Left renal cortex interstitium (tissue), 4 donors: ENCODE measurements at places on chromosomes 5 and 9.

DNA sequence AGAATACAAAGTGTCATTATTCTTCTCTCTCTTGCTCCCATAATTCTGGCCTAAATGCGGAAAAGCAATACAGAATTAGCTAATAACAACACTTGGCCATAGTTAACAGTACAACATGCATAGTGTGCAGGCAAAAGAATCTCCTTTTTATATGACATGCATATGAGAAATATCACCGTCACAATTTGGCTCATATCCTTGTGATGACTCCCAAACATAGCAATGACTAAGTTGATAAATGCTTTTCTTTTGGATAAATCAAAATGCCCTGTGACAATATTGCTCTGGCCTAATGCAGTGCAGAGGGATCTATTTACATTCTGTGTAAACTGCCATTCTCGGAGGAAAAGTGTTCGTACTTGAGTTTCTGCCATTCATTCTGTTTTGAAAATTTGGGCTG lies 121.9 kb upstream of the GHR start:
- no peak for DNase-seq

- no peak for DNase-seq
These were observed 4.1 kb downstream of the SUB1 start for GRCh38 chr5:32589416-32589815.

DNA sequence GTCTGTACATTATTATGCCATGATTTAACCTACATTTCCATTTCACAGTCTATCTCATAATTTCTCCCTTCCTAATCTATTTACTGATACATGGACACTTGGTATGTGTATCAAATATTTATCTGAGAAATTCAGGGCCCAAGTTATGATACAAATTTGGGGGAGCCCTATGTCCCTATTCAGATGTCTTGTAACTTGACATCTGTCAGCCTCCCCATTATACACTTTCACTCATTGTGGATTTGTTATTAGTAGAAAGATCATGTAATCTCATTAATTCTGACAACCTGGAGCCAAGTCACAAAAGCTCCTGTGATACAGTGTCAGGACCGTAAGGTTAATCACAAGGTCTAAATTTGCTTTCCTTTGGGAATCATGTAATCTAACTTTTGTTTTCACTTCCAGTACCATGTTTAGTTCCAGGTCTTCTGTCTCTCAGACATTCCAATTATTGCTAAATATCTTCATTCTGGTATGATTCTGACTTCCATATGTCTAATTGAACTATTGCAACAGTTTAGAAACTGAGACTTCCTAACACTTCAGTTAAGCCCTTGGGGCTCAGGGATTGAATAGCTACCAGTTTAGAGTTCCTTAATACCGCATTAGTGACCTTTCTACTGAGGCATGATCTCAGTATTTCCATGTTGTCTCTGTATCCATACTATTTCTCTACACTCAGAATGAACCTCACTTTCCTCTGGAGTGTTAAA lies 182.9 kb upstream of the NUDT12 start:
- no peak for DNase-seq

DNA sequence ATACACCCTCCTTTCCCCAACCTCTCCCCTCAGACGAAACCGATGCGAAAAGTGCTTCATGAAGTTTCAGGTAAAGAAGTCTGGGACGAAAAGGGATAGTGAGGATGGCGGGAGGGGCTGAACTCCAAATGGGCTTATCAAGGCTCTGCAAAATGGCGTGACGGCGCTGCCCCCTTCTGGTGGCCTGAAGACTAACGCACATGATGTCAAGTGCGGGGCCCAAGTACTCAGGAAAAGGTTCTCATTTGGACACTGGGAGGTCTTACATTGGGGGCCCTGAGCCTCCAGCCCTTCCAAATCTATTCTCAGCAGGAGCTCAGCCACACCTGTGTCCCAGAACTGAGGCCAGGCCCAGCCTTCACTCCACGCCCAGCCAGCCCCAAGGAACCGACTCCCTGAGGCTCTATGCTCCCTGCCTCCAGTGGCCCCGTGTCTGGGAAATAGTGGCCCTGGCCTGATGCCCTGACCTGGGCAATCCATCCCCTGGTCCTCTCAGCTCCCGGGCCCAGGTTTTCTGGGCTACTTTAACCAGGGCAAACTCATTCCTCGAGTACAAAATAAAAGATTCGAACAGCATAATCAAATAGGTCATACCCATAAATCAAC lies 119.9 kb downstream of the KCNIP1 start:
- no peak for DNase-seq

GRCh38 chr5:75654693-75655295 lies 43.5 kb downstream of the ANKDD1B start:
- no peak for DNase-seq

- no peak for DNase-seq
These were observed 184.7 kb upstream of the TRPM3 start for GRCh38 chr9:71306134-71306533.

GRCh38 chr9:16718296-16718695 lies 152.2 kb downstream of the BNC2 start:
- no peak for DNase-seq

DNA sequence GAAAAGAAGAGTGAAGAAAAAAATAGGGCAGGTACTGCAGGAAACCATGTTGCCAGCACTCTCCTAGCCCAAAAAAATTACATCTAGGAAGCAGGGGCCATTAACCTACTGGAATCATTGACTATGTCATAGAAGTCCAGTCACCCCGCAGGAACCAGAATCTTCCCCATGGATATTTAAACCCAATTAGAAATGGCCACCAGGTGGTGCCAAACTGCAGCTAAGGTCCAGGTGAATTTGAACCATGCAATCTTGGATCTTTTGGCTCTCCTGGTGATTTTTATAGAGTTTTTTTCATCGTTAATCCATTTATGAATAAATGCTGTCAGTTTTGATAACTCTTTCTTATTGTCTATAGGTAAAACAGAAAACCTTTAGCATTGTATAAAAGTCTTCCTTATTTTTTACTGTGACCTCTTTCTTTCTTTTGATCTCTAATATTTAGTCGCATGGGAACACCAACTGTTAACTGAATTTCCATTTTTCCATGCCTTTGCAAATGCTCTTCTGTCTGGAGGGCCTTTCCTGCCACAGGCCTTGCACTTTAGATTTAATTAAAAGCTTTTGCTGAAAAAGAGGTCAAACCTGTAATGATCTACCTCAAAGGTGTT lies 147.5 kb upstream of the FGF10 start:
- peak; percentile 3 for DNase-seq

DNA sequence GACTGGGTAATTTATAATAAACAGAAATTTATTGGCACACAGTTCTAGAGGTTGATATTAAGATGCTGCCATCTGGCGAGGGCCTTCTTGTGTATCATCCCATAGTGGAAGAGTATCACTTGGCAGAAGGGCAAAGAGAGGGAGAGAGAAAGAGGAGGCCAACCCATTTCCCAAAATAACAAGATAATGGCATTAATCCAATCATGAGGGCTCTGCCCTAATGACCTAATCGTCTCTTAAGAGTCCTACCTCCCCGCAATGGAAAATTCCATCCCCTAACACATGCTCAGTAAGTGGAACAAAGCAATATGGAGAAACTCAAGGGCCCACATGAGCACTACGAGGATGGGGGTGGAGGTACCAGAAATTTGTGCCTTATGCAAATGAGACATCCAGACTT lies 17.6 kb upstream of the VDAC1 start:
- DNase-seq, result no peak

GRCh38 chr5:171820561-171820960 lies 34.9 kb downstream of the SMIM23 start:
- no peak for DNase-seq
